ENCODE measurements at places on chromosomes 5 and 9.

DNA sequence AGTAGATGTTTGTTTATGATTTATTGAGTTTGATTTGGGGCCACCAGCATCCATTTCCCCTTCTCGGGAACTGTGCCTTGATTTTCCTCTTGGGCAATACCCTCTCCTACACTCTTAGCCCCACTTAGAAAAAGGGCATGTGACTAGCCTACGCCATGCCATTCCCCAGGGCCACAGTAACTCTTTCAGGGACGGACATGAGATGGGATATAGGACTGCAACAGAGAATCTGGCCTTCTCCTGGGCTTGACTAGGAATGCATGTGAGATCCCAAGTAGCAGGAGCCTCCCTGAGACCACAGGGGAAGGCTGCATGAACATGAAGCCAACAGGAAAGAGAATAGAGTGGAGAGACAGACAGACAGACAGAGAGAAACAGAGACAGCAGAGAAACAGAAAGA, 30.7 kb upstream of the SPARC start:
- DNase-seq, result no peak

DNA sequence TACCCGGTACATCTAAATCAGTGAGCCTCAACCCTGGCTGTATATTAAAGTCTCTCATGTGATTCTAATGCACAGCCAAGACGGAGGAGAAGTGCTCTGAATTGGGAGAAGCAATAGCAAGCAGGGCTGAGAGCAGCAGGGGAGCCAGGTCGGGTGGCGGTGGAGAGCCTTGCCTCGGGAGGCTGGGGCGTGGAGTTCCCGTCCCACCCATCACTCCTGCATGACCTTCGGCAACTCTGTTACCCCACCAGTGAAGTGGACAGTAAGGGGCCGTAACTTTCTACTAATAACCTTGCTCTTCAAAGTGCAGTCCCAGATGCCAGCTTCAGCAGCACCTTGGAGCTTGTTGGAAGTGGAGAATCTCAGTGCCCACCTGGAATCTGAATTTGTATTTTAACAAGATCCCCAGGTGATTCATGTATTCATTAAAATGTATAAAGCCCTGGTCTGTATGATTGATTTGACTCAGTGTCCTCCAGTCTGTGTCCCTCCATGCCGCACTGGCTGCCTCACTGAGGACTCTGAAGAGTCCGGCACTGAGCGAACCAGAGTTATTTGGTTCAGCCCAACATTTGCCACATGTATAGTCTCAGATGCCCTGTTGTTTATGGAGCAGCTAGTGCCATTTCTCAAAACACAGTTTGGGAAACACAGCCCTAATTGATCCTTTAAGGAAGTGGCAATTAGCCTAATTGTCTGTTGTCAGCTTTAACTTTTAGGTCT, 6.5 kb downstream of the ERGIC1 start:
- DNase-seq, result no peak

DNA sequence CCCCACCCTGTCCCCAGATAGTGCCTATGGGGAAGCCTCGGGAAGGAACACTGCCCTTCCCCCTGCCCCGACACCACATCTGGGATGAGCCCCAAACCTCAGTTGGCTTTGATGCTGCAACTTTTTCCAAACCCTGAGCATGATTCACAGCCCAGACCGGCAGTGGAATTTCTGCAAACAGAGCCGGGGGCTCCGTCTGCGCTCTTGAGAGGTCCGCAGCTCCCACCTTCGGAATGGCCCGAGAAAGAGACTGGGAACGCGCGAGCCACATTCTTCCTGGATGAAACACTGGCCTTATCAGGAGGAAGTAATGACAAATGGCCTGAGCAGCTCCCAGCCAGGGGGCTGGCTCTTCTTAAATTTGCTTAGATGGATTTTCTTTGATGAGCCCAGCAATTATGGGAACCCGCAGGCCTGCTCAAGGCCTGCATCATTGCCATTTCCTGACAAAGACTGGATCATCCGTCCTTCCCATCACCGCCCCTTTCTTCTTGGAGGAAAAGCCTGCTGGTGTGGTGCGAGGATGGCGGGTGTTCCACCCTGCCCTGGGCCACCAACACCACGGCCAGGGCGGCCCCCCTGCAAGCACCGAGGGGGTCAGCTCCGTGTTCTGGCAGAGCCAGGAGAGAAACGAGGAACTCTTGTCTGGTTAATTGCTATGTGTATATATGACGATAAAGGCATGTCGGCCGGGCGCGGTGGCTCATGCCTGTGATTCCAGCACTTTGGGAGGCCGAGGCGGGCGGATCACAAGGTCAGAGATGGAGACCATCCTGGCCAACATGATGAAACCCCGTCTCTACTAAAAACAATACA, 38.8 kb upstream of the COL5A1 start:
- peak; percentile 100 for DNase-seq

DNA sequence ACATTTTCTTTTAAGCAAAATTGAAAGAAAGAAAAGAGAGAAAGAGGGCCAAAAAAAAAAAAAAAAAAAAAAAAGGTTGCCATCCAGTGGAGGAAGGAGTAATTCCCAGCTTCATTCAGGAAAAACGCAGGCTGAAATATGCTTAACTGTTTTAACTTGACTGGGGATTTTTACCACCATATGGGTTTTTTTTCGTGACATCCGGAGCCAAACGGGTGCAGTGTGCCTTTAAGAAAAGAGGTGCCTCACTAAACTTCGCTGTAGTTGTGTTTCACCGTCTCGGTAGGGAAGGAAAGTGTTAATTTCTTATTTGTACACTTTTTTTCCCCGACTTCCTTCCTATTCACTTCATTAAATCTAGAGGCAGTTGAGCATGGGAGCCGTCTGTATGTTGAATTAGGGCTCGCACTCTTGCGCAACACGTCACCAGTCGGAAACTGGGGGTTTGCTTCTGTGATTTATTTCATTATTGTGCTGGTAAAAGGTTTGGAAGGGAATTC, 143.0 kb downstream of the SMARCA2 start:
- DNase-seq, result peak; percentile 52

DNA sequence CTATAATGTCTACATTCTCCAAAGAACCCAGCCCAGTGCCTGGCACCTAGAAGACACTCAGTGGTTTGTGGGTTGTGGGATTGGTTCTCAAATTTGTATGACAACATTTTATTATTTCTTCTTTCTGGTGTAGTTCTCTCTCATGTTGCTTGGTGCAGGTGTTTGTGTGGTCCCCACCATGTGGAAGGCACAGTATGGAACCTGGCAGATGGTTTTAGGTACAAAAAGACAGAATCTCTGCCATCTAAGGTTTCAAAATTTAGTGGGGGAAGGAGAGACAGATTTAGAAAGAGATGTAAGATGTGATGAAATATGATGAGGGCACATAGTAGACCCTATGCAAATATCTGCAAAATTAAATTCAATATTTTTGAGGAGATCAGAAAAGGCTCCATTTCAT, 323.8 kb downstream of the CDK5RAP2 start:
- no peak for DNase-seq

DNA sequence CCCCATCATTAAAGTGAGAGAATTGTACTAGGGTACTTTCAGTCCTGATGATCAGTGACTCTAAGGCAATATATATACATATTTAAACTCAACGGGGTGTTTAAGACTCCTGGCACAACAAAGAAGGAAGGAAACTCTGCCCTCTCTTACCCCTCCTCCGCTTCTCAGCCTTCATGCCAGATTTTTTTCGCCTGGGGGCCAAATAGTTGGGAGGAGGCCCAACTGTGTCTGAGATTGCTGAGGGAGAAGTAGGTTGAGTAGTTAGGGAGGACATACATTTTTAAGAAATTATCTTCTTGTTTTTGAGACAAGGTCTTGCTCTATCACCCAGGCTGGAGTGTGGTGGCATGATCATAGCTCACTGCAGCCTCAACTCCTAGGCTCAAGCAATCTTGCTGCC, 127.7 kb upstream of the SHB start:
- no peak for DNase-seq

DNA sequence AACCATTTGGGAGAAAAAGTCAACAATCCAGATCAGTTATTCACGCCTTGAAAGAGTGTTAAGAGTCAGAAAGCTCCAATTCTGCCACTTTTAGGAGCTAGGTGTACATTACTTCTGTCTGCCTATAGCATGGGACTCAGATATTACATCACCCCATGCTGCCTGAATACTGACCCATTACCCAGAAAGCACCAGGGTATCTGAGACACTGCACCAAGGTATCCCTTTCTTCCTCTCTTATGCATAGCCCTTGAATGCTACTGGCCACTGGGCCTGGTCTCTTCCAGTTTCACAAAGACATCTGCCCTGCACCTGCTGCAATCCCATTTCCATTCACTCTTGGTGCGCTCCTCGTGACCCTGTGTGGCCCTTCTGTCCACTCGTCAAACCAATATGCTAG, 2.6 kb downstream of the STRBP start:
- no peak for DNase-seq

GRCh38 chr5:170861917-170862766, at the start of gene RANBP17:
Gene RANBP17, plus strand, starts transcription at chr5:170862018.
- peak; percentile 67 for DNase-seq

GRCh38 chr9:6955251-6955921, 197.6 kb downstream of the KDM4C start:
- DNase-seq, result peak; percentile 59

- DNase-seq, result no peak
Measured at GRCh38 chr5:152869971-152870370, 464.9 kb upstream of the NMUR2 start.

- DNase-seq, result no peak
Measured at GRCh38 chr5:40479939-40480338, 199.8 kb upstream of the PTGER4 start.

DNA sequence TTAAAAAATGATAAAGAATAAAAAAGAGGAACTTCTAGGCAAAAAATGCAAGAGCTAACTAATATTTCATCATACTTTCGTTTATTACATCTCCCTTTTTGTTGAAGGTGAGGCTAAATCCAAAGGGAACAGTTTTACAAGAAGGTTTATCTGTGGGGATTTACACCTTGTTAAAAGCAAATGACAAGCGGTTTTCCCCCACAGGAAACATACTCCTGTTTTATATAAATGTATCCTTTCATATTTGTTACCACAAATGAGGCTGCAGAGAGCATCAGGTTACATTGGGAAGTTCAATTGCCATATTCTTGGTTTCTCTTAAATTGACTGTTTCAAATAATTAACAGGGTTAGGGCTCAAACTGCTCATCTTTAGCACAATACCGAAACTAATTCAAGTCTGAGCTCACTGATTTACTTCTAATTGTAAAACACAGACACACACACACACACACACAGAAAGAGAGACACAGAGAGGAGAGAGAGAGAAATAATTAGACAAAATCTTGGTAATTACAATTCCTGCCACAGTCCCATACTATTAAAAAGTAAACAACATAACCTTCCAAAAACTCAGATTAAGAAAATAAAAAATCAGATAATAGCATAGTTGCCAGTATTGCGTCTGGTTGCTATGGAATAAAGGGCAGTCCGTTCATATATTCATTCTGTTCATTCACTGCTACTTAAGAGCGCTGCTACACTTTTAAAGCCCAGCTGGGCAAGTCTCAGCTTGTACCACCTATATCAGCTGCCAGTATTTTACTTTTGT, 17.1 kb downstream of the RFX3 start:
- no peak for DNase-seq

DNA sequence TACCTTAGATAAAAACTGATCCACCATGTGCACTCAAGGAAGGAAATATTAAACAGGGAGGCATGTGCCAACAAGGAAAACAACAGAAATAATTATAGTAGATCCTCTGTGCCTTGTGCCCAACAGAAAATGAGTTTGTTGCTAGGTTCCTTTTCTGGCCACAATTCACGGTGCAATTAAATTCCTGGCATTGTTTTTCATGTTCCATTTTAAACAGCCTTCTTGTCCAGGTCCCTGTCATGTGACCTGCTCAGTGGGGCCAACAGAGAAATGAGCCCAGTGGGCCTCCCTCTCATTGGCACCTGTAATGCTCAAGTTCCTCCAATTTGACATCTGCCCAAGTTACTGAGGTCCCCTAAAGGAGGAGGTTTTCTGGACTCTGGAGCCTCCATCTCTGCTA, 56.5 kb downstream of the SPOCK1 start:
- DNase-seq, result no peak

DNA sequence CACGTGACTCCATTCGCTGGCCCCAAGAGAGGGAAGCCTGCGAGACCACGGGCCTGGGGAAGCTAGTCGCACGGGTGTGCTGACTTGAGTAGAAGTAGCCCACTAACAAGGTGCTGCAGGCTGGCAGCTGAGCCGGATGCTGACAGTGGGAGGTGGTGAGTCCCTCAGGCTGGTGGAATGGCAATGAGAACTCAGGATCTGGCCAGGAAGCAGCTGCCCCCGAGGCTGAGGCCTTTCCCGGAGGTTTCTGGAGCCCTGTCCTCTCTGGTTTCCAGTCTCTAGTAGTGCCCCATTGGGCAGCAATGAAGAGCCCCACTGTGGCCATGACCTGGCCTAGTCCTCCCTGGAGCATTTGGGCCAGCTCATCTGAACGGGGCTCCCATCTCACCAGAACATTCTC, 366.7 kb upstream of the IRX4 start:
- DNase-seq, result no peak

GRCh38 chr5:178284093-178284675, 51.6 kb upstream of the PHYKPL start:
- DNase-seq, result peak; percentile 16

GRCh38 chr5:115349001-115349817, 52.8 kb upstream of the CCDC112 start:
- DNase-seq, result peak; percentile 84

- DNase-seq, result no peak
Measured at GRCh38 chr5:58898538-58898937, 315.7 kb downstream of the RAB3C start.

DNA sequence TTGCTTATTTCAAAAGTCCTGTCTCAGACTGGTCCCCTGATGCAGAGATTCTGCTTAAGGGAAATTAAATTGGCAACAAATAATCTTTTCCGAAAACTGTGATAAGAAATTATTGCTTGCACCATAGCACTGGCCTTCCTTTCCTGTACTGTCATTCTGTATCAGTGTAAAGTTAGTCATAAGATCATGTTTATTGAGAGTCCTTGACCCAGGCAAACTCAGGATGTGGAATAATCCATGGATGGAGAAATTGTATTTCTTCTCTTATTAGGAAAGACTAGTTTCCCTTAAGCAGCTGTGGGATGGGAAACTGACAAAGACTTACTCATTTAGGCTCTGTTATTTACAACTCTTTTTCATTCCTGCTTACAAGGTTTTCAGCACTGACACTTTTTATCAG, 83.0 kb upstream of the RANBP6 start:
- no peak for DNase-seq

DNA sequence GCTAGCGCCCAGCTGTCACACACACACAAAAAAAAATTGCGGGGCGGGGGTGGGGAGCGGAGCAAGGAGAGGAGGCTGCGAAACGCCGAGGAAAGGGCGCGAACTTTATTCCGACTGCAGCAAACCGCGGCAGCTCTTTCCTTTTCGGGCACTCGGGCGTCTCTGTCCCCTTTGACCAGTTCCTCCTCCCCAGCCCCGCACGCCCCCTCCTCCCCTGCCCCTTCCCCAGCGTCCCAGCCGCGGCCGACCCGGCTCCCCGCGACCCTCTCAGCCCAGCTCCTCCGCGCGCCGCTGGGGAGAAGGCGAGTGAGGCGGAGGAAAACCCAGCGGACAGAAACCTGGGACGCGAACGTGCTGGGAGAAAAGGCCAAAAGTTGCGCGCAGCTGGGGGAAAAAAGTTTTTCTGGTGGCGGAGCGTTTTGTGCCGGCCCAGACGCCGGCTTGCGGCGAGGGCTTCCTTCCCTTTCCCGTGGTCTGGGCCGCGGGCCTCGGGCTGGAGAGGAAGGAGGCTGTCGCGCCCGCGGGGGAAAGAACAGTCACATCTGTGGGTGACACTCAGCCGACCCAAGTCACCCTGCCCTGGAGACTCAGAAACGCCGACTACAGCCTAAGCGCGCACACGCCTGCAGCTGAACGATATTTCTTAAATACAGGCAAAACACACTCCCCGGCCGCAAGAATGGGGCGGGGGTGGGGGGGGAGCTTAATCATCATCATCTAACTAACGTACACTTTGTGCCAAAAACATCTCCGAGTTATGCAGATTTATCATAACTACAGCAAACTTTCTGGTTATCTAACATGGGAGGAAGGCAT, 1.1 kb upstream of the BNC2 start:
- DNase-seq, result peak; percentile 85
